ENCODE measurements at places on chromosomes 12 and 14.

GRCh38 chr12:1739368-1739767 lies 48.5 kb downstream of the ADIPOR2 start:
- no peak for DNase-seq

GRCh38 chr12:44184499-44185206 lies 348.8 kb downstream of the TMEM117 start:
- no peak for DNase-seq

- no peak for DNase-seq
These were observed 27.8 kb downstream of the SLC25A47 start for GRCh38 chr14:100350986-100351385.

DNA sequence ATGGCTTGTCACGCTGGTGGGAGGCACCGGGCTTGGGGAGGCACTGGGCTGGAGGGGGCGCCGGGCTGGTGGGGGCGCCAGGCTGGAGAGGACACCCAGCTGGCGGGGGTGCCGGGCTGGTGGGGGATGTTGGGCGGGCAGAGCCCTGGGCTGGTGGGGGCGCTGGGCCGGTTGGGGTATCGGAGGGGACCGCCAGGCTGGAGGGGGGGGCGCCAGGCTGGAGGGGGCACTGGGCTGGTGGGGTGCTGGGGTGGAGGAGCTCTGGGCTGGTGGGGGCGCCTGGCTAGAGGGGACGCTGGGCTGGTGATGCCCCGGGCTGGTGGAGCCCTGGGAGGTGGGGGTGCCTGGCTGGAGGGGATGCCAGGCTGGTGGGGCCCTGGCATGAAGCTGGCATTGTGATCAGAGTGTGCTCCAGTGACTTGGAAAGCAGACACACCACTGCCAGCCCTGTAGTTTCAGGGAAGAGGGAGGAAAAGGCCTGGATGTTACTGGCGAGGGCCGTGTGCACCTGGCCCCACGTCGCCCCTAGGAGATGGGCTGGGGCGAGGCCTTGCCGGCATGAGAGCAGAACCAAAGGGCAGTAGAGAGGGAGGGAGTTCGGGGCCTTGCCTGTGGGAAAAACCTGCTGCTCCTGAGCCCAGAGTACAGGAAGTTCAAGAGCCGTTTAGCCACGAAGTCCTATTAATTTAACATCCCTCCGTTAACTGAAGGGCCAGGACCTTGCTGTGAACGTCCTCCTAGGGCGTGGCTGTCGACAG lies 13.1 kb downstream of the TEDC1 start:
- DNase-seq: no peak

GRCh38 chr12:87054226-87054625 lies 798.0 kb upstream of the MGAT4C start:
- peak; percentile 8 for DNase-seq

GRCh38 chr12:120239776-120240494 lies 25.6 kb downstream of the PXN start:
- DNase-seq: no peak

DNA sequence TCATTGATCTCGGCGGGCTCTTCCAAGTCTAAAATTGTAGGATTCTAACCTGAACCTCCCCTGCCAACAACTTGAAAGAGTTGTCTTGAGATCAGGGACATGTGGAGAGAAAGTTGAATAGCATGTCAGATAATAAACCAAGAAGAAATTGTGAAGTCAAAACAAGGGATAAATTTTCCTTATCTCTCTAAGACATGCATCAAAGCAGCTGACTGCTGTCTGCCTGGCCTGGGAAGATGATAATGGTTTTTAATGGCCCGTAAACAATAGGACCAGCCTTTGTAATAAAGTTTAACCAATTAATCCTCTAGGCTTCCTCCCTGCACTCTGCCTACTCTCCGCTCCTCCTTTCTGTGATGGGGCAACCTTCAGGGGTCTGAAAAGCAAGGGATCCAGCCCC lies 67.9 kb downstream of the DPF3 start:
- peak; percentile 35 for DNase-seq

DNA sequence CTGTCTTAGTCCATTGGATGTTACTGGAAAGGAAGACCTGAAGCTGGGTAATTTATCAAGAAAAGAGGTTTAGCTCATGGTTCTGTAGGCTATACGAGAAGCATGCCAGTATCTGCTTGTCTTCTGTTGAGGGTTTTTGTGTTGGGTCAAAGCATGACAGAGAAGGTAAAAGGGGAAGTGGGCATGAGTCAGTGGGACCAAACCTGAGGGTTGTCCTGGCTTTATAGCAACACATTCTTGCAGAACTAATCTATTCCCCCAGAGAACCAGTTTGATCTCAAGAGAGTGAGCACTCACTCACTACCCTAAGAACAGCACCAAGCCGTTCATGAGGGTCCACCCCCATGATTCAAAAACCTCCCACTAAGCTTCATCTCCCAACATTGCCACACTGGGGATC lies 19.0 kb upstream of the KRAS start:
- no peak for DNase-seq

DNA sequence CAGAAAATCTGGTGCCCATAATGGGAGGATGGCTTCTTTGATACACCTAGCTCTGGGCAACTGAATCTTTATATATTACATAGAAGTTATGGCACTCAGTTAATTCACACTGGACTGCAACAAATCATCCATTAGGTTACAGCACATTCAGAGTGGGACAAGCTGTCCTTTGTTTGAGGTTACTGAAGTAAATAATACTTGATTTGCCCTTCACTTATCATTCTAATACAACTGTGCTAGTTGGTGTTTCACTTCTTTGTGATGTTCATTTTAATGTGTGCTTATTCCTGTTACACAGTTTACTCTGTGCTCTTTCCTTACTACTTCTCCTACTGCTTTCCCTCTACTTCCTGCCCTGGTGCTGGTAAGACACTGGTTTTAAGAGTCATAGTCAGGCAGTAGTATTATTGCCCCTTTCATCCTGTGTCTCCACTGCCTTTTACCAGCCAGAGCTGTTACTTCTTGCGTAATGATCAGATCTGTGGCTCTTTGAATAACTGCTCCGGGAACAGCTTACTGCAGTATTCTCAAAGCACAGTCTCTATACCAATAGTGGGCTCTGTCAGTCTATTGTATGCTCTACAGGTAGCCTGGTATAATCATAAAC lies 36.4 kb upstream of the GXYLT1 start:
- DNase-seq: peak; percentile 69

All from amniotic epithelial cell (primary cell).